Stimulated activated CD4-positive, alpha-beta T cell treated with anti-CD3 and anti-CD28 coated beads, TNF-alpha, amount 100 ng/mL, for 1 hour (primary cell): ENCODE measurements at places on chromosomes 1 and 21.

GRCh38 chr1:82346141-82346540 is 545.4 kb downstream of the ADGRL2 start:
- no peak for DNase-seq

GRCh38 chr1:30990591-30990990 is 74.9 kb downstream of the PUM1 start:
- DNase-seq, result no peak

- no peak for DNase-seq
Observed at GRCh38 chr1:184552446-184552845, 165.6 kb downstream of the C1orf21 start.

- DNase-seq, result no peak
Observed at GRCh38 chr1:41427122-41427913, 57.2 kb downstream of the EDN2 start.

DNA sequence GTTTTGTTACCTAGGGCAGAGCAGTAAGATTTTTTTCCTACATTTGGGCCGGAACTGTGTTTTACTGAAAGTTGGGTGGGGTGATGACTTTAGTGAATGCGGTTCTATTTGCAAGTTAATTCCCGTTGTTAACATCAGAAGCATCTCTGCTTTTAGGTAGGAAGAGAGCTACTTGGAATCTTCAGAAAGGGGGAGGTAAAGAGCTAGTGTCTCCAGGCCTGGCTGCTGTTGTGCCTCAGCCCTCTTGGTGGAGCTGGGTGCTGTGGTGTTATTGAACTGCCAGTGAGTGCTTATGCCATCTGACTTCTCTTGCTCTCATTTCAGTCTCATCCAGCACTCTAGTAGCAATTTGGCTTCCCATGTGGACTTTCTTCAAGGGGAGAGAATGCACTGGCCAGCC is 3.4 kb downstream of the KDM4A start:
- DNase-seq, result no peak

GRCh38 chr1:152018537-152018936 is 18.3 kb downstream of the S100A11 start:
- no peak for DNase-seq

- DNase-seq, result no peak
Observed at GRCh38 chr1:71743862-71744261, 538.5 kb downstream of the NEGR1 start.

DNA sequence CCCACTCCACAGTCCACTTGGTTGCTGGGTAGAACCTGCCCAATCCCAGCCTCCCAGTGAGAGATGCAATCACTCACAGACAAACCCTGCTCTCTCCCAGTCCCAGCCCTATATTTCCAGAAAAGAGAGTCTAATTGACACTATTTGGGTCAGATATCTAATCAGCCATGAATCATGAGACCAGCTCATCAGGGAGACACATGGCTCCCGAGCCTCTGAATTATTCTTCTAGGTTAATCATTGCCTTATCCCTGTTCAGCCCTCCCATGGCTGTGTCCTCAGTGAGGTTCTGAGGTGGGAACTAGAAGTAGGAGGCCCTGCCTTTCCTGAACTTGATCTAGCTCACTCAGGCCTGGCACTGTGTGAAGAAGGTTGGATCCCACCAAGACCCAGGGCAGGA is 49.9 kb upstream of the ZC3H12A start:
- no peak for DNase-seq

DNA sequence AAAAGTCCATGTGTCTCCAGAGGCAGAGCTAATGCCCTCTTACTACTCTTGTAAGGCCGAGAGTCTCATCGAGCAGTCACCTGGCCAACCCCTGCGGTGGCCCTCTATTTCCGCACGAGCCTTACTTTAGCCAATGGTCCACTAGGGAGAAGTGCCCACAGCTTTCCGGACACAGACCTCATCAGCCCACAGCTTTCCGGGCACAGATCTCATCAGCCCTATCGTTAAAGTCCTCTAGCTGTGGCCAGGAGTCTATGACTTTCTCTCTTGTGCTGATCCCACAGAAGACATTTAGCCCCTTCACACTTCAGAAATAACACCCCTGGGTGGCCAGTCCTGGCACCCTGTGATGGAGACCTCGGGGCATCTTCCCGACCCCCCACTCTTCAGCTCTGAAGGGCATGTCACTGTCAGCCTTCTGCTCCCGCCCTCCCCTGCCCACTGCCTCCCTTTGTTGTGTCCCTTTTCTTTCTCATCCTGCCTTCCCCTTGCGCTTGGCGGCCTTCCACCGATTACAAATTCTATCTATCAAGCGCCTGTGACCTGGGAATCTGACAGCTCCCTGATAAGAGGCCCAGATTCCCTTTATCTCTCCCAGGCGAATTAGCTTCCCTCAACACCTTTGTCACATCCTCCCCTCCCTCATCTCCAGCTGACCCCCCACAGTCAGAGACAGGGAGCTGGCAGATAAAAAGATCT is 161.0 kb downstream of the PLXNA2 start:
- no peak for DNase-seq

GRCh38 chr1:197320991-197321531 is 53.0 kb downstream of the CRB1 start:
- DNase-seq, result no peak

- DNase-seq, result no peak
Observed at GRCh38 chr1:170309389-170310013, 163.7 kb downstream of the NTMT2 start.

DNA sequence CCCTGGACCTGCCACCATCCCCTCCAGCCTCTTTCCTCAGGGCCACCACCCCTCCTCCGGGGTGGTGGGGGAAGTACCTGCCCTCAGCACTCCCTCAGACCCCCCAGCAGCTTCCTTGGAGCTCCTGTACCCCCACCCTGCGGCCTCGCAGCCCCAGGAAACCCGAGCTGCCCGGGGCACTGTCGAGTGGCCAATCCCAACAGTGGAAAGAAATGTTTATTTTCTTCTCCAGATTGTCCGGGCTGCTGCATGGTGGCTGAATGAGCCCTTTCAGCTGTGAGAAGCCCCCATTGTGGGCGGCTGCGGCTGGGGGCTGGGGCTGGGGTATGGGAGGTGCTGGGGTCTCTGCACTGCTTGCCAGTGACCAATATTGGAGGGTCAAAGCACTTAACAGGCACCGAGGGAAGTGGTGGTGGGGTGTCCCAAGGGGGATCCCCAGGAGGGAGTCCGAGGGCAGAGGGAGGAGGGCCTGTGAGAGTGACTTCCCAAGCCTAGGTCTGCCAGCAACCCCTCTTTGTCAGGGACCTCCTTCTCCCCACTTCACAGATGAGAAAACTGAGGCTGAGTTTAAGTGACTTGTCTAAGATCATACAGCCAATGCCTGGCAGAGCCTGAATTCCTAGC is 25.2 kb downstream of the RUNX3 start:
- DNase-seq, result no peak

DNA sequence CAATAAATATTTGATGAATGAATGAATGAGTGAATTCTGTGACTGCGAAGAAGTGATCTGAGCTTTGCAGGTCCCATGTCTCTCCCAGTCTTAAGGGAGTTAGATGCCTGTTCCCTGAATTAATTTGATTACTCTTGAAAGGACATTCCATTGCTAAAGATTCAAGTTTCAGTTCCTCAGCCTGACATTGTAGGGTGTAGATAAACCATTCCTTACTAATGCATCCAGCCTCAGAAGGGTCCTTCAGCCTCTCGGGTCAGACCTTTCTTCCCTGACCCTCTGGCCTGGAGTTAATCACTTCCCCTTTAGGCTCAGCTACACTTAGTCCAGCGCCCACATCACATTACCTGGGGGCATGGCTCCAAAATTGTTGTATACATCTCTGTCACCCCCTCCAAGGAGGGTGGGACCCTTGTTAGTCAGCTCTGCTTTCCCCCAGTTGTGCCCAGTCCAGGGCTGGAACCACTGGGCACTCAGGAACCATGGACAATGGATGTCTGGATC is 2.6 kb downstream of the INSRR start:
- no peak for DNase-seq

DNA sequence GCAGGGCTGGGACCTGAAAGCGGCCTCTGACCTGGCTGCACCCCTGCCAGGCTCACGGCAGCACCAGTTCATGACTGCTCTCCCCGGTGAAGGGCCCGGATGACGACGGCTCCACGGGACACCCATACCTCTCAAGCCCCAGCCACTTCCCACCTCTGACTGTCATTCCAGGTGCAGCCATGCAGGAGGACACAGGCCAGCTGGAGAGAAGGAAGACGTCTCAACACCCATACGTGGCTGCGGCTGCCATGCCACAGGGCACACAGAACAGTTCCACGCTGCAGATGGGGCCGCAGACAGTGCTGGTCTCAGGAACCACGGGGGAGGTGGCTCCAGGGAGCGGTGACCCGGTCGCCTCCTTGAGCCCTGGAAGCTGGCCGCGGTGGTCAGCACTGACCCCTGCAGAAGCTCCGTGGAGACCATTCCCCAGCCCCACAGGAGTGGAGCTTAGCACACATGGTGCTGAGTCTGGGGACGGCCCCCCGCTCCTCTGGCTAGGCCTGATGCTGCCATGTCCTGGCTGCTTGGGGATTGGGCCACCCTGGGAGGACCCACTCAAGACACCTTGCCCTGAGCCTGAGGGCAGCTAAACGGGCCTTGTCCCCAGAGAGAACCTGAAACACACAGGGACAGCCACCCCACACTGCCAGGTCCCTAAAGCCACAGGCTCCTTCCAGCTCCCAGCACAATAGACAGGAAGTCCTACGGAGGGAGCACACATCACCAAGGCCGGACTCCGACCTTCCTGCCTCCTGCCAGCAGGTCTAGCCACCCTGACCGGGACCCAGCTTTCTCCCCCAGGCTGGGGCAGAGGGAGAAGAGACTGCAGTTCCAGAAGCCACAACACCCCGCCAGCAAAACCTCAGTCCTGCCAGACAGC is 8.6 kb downstream of the WNT9A start:
- DNase-seq, result no peak

DNA sequence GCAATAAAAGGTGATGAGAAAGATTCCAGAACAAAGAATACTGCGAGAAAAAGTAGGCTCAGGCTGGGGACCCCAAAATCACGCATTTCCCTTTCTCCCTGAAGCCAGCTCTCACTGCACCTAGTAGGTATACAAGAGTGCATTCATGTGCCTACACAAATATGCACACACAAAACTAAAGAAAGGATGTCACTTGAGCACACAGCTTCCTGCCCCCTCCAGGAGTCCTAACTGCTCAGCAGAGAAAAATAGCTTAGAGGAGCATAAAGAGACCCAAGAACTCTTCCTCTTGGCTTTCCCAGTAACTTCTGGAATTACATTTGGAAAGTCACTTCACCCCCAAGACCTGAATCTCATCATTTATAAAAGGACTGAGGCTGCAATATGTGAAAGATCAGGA is 38.0 kb downstream of the JAK1 start:
- DNase-seq, result no peak

DNA sequence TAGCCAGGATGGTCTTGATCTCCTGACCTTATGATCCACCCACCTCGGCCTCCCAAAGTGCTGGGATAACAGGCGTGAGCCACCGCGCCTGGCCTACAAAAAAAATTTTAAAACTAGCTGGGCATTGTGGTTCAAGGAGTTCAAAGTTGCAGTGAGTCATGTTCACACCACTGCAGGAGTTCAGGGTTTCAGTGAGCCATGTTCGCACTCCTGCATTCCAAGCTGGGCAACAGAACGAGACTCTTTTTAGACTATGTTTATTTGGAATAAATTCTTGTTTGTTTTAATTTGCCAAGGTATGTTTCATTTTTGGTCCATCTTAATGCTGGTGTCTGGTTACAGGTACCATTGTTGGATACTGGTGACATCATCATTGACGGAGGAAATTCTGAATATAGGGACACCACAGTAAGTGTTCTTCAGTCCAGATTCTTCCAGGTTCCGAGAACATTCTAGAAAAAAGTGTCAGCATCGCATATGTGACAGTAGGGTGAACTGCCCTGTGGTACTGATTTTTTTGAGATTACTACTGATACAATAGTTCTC is 3.9 kb downstream of the PGD start:
- no peak for DNase-seq

DNA sequence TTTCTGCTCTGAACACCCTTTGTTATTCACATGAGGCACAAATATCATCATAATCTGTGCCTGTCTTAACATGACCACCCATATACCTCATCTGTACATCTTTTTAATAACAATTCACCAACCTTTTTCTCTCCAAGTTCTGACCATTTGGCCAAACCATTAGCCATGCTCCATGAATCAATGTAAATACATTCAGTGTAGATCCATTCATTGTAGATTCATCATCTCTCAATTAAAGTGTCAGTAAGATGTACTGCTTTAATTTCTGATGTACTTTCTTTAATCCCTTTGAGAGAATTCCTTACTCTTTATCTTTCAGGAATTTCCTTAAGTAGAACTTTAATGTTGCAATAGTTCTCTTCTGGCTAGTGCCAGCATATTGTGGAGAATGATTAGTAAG is 126.2 kb upstream of the LRRC7 start:
- DNase-seq, result no peak

DNA sequence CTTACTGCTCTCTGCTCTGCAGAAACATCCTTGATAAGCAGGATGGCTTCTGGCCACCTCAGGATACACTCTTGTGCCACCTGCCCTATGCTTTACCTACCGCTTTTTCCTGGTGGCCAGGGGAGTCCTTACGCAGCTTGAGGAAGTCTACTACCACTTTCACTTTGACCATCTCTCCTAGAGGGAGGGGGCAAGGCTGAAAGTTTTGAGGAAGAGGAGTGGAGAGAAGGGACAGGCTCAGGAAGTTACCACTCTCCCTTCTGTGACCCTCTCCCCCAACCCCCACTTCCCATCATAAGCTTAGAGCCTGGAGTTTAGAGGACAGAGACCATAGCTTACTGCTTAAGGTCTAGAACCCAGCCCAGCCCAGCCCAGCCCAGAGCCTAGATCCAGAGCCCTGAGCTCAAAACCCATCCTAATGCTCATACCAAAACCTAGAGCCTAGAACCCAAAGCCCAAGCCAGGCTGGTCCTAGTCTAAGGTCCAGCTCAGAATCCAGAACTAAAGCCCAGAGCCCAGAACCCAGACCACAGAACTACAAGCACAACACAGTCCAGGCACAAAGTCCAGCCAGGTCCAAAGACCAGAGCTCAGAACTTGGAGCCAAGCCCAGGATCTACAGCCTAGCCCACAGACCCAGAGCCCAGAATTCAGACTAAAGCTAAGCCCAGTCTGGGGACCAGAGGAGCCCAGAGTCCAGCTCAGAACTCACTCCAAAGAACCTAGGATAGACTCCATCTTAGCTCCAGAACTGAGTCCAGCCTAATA is 18.0 kb upstream of the MFSD2A start:
- no peak for DNase-seq
